Left kidney (tissue), 8 donors: ENCODE measurements at places on chromosomes 3 and 15. TPM values are rescaled to one million over a fixed set of nuclear protein-coding genes. Genes with fewer than 3 reads are reported as not detected.
A peak's percentile ranks its signal among the peaks of the same experiment; 100 is the strongest.

GRCh38 chr3:24494618-24495325, at the start of gene THRB:
TSS of gene THRB (minus strand) at chr3:24494850.
- DNase-seq: peak; percentile 57

THBS1 gene
- 184 TPM for polyA plus RNA-seq

GRCh38 chr3:13600950-13601691, 52.2 kb downstream of the FBLN2 start:
- peak; percentile 21 for DNase-seq

DNA sequence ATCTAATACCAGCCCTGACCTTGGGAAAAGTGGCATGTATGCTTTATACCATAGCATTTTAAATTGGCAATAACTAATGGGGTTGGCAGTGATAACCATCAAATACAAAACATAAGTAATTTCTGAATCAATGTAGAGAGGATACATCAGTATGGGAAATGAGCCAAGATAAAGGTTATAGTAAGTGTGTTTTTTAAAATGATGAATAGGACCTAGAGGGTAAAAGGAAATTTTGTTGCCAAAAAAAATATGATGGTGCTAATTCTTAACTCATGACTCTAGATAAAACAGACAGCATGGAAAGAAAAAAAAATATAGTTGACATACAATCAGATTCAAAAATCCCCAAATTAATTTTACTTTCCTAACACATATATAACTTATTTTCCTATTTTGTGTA, 75.4 kb upstream of the ROBO1 start:
- DNase-seq: no peak

GRCh38 chr3:152518346-152518745, 249.6 kb downstream of the MBNL1 start:
- DNase-seq: no peak
